ENCODE measurements at places on chromosomes 12 and 14. TPM values are rescaled to one million over a fixed set of nuclear protein-coding genes. Genes with fewer than 3 reads are reported as not detected.

- peaks cover 43% of the 10 kb centered on the region for H3K27me3 ChIP-seq
- no peaks in the 10 kb centered on the region for H3K36me3 ChIP-seq
- no peak within 1 kb of the TSS for H3K27ac ChIP-seq
- H3K4me1 ChIP-seq = peaks cover 12% of the 10 kb centered on the region
These were observed at the start of gene JPH4 for GRCh38 chr14:23578560-23579310. TSS of gene JPH4 (minus strand) at chr14:23578790. CDS start at chr14:23577453, 1,337 bp downstream.

DNA sequence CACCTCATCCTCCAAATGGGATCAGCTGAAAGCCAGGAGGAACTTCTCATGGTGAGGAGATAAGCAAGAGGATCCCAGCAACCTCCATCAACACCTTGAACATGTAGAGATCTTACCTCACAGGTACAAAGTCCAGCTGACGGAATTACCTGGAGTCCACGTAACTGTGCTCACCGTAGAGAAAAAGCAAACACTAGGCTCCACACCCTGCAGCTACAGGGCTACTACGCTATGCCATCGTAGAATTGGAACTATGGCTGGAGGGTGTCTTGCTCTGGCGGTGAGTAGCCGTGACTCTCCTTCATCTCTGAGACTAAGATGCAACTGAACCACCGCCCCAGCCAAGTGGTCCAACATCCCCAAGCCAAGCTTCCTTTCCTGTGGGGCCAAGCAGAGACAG is 50.5 kb downstream of the CRY1 start:
- H3K36me3 ChIP-seq = peaks cover 13% of the 10 kb centered on the region
- peaks cover 5% of the 10 kb centered on the region for H3K4me1 ChIP-seq
- H3K27ac ChIP-seq = no peak overlapping the region
- no peaks in the 10 kb centered on the region for H3K27me3 ChIP-seq

DNA sequence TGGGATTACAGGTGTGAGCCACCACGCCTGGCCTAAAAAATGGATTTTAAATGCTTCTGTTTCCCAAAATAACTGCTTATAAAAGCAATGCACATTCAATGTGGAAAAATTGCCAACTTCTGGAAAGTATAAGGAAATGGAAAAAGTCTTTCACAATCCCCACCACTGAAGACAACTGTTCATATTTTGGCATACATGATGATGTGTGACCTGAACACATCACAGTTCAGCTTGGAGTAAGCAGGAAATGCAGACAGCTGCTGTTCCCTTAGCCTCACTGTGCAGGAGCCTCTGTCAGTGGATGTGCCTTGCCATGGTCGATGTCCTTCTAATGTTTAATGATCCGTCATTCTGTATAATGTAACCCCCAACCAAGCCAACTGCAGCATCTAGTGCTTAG is 5.2 kb downstream of the MTERF2 start:
- H3K4me3 ChIP-seq = no peak overlapping the region
- H3K27ac ChIP-seq = no peak overlapping the region
- H3K4me1 ChIP-seq = peaks cover 25% of the 10 kb centered on the region
- no peak for DNase-seq
- peaks cover 32% of the 10 kb centered on the region for H3K36me3 ChIP-seq
- no peaks in the 10 kb centered on the region for H3K27me3 ChIP-seq

GRCh38 chr12:12628013-12628412 is 16.3 kb downstream of the CREBL2 start:
- H3K36me3 ChIP-seq = peaks cover 35% of the 10 kb centered on the region
- no peaks in the 10 kb centered on the region for H3K27me3 ChIP-seq
- DNase-seq = no peak
- H3K4me1 ChIP-seq = peaks cover 25% of the 10 kb centered on the region

GRCh38 chr14:67268426-67269150 is 27.4 kb downstream of the PALS1 start:
- H3K27me3 ChIP-seq = no peaks in the 10 kb centered on the region
- H3K4me3 ChIP-seq = no peak overlapping the region
- peaks cover 13% of the 10 kb centered on the region for H3K36me3 ChIP-seq
- peaks cover 15% of the 10 kb centered on the region for H3K4me1 ChIP-seq
- H3K27ac ChIP-seq = no peak overlapping the region
- no peak for DNase-seq

DNA sequence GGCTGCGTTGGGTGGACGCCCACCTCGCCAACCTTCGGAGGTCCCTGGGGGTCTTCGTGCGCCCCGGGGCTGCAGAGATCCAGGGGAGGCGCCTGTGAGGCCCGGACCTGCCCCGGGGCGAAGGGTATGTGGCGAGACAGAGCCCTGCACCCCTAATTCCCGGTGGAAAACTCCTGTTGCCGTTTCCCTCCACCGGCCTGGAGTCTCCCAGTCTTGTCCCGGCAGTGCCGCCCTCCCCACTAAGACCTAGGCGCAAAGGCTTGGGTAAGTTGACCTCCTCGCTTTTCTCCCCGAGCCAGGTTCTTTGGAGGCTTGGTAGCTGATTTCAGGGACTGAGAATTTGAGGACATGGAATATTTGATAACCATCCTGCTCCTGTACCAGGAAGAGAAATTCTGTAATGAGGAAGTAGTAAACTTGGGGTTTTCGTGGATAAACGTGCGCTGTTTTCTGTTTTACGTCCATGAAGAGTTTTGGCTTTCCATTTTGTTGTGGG is 530 bp downstream of the APAF1 start:
- H3K4me1 ChIP-seq = peaks cover 45% of the 10 kb centered on the region
- H3K4me3 ChIP-seq = peak overlapping the region; percentile 96
- no peak for DNase-seq
- H3K27ac ChIP-seq = peak overlapping the region; percentile 87
- no peaks in the 10 kb centered on the region for H3K27me3 ChIP-seq

GRCh38 chr12:131806674-131807073 is 21.5 kb upstream of the MMP17 start:
- DNase-seq = no peak
- peaks cover 8% of the 10 kb centered on the region for H3K36me3 ChIP-seq
- H3K4me3 ChIP-seq = no peak overlapping the region
- H3K4me1 ChIP-seq = peaks cover 2% of the 10 kb centered on the region
- H3K27ac ChIP-seq = no peak overlapping the region

DNA sequence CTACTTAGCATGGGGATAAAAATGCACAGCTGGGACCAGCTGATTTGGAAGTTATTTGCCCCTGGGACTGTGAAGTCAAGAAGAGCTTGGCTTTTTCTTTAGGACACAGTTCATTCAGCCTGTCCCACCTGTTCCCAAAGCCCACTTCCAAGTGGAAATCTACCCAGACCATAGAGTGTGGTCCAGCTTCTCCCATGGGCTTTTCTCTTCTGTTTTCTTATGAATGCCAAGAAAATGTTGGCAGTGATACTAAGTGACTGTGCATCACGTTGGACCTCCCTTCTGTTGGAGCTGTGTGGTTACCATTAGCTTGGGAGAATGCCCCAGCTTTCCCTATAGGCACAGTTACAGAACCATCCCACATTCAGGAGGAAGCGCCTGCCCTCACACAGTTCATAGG is 89.4 kb downstream of the NT5DC3 start:
- H3K36me3 ChIP-seq = no peaks in the 10 kb centered on the region
- no peaks in the 10 kb centered on the region for H3K4me1 ChIP-seq
- H3K27me3 ChIP-seq = no peaks in the 10 kb centered on the region
- no peak for DNase-seq
- no peak overlapping the region for H3K4me3 ChIP-seq
- H3K27ac ChIP-seq = no peak overlapping the region

DNA sequence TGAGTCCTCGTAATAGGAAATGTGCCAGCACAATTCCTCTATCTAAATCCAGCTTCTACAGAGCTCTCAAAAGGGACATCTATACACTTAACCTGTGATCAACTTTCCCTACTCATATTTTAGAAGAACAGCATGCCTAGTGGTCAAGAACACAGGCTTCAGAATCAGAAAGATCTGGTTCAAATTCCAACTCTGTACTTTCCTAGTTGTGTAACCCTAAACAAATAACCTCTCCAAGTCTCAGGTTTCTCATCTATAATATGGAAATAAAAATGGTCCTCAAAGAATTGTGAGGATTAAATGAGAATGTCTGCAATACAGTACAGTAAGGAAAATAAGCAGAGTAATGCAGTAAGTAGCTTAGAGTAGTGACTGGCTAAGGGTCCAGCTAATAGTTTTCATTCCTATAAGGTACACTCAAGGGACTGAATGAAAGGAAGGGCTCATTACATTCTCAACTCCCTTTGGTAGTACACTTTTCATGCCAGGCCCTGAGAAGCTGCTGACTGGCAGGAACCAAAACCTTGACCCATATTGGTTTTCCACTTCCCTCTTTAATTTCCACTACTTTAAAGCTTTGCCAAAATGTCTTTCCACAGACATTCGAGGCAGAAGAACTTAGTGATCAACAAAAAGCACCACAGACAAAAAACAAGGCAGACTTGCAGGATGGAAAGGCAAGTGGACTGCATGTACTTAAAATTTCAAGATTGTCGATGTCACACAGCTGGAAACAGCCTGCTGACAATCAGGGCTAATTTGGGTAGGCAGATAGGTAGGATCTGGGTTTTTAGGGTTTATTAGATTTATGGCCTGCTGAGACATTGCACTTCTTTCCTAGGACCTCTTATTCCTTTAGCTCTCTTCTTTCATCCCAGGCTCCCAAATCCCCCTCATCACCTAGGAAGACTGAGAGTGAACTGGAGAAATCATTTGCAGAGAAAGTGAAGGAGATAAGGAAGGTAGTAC is 4.3 kb downstream of the CCDC196 start:
- H3K36me3 ChIP-seq = no peaks in the 10 kb centered on the region
- DNase-seq = no peak
- no peaks in the 10 kb centered on the region for H3K27me3 ChIP-seq
- no peak overlapping the region for H3K27ac ChIP-seq
- no peak overlapping the region for H3K4me3 ChIP-seq
- peaks cover 1% of the 10 kb centered on the region for H3K4me1 ChIP-seq

DNA sequence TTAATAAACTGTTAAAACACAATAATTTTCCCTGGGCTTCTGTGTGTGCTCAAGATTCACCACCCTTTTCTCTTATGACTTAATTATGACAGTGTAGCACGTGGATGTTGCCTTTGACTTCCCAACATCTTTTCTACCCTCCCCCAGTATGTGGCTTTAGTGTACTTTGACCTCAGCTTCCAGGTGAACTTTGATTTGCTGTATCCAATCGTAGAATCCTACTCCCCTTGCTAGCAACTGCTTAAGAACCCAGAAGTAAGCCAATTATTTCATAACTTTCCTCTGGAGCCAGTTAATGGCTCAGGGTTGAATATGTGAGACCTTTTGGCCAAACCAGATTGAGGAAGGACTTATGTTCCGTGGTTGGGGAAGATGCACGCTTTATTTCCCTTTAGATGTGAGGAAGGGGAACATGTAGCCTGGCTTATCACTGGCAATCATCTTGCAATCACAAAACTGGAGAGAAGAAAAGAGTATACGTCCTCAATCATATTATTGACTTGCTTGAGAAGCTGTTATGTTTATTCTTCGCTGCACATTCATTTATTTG is 259.6 kb upstream of the ATP2B1 start:
- H3K4me1 ChIP-seq = peaks cover 2% of the 10 kb centered on the region
- no peak for DNase-seq
- H3K4me3 ChIP-seq = no peak overlapping the region

GRCh38 chr12:66251049-66251448 is 51.2 kb upstream of the HELB start:
- H3K4me1 ChIP-seq = no peaks in the 10 kb centered on the region
- peaks cover 5% of the 10 kb centered on the region for H3K27me3 ChIP-seq
- H3K36me3 ChIP-seq = no peaks in the 10 kb centered on the region
- DNase-seq = no peak
- no peak overlapping the region for H3K4me3 ChIP-seq

- H3K27ac ChIP-seq = no peak overlapping the region
- H3K27me3 ChIP-seq = no peaks in the 10 kb centered on the region
- no peak overlapping the region for H3K4me3 ChIP-seq
- no peak for DNase-seq
- peaks cover 37% of the 10 kb centered on the region for H3K36me3 ChIP-seq
These were observed 1.9 kb downstream of the RAD51AP1 start for GRCh38 chr12:4540638-4541037.

- H3K4me1 ChIP-seq = peaks cover 6% of the 10 kb centered on the region
- H3K27ac ChIP-seq = no peak overlapping the region
- no peak for DNase-seq
- H3K4me3 ChIP-seq = no peak overlapping the region
These were observed 80.3 kb upstream of the TRAF3 start for GRCh38 chr14:102696856-102697495.

GRCh38 chr12:66620026-66620425 is 58.9 kb downstream of the GRIP1 start:
- H3K36me3 ChIP-seq = no peaks in the 10 kb centered on the region
- H3K4me3 ChIP-seq = no peak overlapping the region
- H3K27ac ChIP-seq = no peak overlapping the region
- H3K4me1 ChIP-seq = no peaks in the 10 kb centered on the region
- no peak for DNase-seq

DNA sequence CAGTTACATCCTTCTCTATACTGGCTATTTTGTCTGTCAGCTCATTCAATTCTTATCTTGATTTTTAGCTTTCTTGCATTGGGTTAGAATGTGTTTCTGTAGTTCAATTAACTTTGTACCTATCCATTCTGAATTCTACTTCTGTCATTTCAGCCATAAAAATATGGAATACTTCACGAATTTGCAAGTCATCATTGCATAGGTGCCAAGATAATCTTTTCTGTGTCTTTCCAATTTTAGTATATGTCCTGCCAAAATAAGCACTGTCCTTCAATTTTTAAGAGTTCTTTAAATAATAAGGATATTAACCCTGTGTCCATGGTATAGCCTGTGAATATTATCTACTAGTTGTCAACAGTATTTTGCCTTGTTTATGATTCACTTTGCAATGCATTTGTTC is 665.7 kb upstream of the MDGA2 start:
- H3K27me3 ChIP-seq = no peaks in the 10 kb centered on the region
- no peaks in the 10 kb centered on the region for H3K4me1 ChIP-seq
- H3K4me3 ChIP-seq = no peak overlapping the region
- H3K36me3 ChIP-seq = no peaks in the 10 kb centered on the region
- no peak for DNase-seq
- no peak overlapping the region for H3K27ac ChIP-seq

- no peak overlapping the region for H3K27ac ChIP-seq
- H3K27me3 ChIP-seq = peaks cover 8% of the 10 kb centered on the region
- peaks cover 6% of the 10 kb centered on the region for H3K4me1 ChIP-seq
- DNase-seq = no peak
These were observed 15.9 kb downstream of the DENND5B start for GRCh38 chr12:31574803-31575575.

The CCDC177 gene
- total RNA-seq = not detected

The NEMF gene
- 73.3 TPM for total RNA-seq

The APOF gene
- not detected for total RNA-seq

The YARS2 gene
- total RNA-seq = 19.3 TPM

The CYP27B1 gene
- 4.3 TPM for total RNA-seq

The HOXC5 gene
- not detected for total RNA-seq

The LMNTD1 gene
- not detected for total RNA-seq

The PRH1 gene
- 9.7 TPM for total RNA-seq

The DTX1 gene
- 0.18 TPM for total RNA-seq

The ACVR1B gene
- 4.5 TPM for total RNA-seq

The KRT77 gene
- not detected for total RNA-seq

The KCNH3 gene
- total RNA-seq = 0.58 TPM

The BLOC1S1 gene
- 162 TPM for total RNA-seq

The HOXC9 gene
- not detected for total RNA-seq

The JPH4 gene
- total RNA-seq = not detected

The NDUFA9 gene
- 95.1 TPM for total RNA-seq
